ENCODE measurements at places on chromosomes 3 and 15.

DNA sequence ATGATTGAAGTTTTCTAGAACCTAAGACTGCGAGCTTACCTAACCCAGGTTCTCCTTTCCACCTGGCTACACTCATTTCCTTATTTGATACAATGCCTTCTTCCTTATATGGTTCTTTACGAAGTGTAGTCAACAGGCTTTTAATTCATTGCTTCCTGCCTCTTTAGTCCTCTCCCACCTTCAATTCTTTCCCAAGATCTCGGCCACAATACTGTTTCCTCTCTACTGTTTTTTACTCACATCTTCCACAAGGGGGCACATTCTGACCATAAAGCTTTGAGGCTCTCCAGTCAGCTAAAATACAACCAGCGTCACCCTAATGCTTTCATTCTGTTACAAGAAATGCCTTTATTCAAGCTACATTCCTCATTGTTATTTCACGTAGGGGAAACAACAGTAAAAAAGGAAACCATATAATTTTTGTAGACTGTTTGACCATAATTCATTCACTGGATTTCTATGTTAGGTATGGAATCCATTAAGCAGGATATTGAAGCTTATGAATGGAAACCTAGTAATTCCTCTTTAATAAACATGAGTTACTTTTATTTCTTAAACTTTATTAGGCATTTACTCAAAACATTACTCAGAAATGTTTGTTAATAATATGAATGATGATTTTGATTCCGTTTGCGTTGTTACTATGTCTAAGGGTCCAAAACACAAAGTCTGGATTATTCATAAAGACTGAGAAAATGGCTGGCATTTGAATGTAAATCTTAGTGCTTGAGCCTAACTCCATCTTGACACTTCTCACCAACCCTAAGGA lies 29.5 kb upstream of the VEPH1 start:
- no peak for DNase-seq

DNA sequence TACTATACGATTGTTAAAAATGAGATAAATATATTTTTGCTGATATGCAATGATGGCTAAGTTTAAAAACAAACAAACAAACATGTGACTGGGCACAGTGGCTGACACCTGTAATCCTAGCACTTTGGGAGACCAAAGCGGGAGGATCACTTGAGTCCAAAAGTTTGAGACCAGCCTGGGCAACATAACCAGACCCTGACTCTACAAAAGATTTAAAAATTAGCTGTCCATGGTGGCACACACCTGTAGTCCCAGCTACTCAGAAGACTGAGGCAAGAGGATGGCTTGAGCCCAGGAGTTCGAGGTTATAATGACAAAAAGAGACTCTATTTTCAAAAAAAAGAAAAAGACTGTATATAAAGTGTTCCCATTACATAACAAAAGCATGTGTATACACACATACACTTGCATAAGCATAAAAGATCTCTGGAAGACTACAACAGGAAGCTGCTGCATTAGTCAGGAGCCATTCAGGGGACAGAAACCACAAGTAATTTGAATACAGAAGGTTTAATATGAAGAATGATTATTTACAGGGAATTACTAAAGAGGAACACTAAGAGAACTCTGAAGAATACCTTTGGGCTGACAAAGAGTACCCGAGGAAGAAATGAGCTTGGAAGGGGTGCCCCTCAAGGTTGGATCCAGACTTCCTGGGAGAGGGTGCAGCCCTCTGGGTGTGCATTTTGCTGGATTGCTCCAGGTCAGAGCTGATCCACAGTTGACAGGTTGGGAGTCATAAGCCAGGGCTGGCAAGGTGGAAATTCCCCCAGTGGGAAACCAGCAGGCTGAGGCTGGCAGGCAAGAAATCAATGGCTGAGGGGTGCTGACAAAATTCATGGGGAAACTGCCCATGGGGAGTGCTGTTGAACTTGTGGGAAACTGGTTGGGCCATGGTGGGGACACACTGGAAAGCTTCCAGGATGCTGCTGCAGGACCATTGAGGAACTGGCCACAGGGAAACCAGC lies 9.3 kb upstream of the TM4SF18 start:
- DNase-seq = no peak

DNA sequence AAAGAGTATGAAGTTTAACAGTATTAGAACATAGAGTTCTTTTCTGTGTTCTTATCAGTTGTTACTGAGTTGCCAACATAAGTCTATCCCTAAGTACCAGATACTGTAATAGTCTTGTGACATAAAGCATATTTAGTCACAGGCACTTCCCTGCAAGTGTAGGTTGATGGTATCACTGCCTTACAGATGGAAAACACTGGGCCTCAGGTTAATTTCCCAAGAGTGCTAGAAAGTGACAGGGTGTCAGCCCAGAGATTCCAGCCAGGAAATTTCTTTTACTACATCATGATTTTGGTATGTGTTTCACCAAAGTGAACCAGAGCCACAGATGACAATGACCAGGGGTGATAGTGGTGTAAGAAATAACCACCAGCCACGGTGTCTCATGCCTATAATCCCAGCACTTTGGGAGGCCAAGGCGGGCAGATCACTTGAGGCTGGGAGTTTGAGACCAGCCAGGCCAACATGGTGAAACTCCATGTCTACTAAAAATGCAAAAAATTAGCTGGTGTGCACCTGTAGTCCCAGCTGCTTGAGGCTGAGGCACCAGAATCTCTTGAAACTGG lies 3.2 kb downstream of the EIF1B start:
- no peak for DNase-seq

- peak; percentile 12 for DNase-seq
Measured at GRCh38 chr15:69475769-69476358, 23.2 kb downstream of the RPLP1 start.

- DNase-seq = no peak
Measured at GRCh38 chr15:41892621-41893421, 1.0 kb downstream of the SPTBN5 start.

Data from nucleus accumbens (tissue), 56 donors.